ENCODE measurements at places on chromosomes 1 and 21.

- peak; percentile 56 for DNase-seq
Observed at GRCh38 chr21:26169061-26169610, 1.4 kb downstream of the APP start.

DNA sequence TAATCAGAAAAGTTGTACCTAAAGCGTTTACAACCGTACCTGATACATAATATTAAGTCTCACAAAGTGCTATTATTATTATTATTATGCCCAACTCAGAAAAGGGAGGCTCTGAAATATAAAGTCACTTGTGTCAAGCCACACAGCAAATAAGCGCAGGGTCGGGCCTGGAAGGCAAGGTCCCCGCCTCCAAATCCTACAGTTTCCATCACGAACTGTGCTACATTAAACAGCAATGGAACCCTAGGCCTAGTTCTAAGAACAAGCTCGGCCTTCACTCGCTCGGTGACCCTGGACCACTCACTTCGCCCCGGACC lies 549 bp downstream of the PARS2 start:
- peak; percentile 38 for DNase-seq

GRCh38 chr21:21682172-21682571 lies 684.0 kb downstream of the NCAM2 start:
- DNase-seq, result no peak

DNA sequence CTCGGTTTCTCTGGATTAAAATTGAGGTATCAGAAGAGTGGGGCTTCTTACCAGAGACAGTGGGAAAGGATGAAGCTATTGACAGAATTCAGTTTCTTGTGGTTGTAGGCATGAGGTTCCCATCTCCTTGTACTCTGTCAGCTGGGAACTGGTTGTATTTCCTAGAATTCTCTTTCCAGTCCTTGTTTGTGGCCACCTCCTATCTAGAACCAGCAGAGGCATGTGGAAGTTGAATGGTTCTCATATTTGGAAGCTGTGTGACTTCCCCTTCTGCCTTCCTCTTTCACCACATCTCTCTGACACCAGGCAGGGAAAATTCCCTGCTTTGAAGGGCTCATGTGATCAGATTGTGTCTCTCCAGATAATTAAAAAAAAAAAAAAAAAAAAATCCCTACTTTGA lies 457.7 kb upstream of the ADAMTS5 start:
- no peak for DNase-seq

- no peak for DNase-seq
Observed at GRCh38 chr1:84000954-84001495, 2.1 kb upstream of the TTLL7 start.

DNA sequence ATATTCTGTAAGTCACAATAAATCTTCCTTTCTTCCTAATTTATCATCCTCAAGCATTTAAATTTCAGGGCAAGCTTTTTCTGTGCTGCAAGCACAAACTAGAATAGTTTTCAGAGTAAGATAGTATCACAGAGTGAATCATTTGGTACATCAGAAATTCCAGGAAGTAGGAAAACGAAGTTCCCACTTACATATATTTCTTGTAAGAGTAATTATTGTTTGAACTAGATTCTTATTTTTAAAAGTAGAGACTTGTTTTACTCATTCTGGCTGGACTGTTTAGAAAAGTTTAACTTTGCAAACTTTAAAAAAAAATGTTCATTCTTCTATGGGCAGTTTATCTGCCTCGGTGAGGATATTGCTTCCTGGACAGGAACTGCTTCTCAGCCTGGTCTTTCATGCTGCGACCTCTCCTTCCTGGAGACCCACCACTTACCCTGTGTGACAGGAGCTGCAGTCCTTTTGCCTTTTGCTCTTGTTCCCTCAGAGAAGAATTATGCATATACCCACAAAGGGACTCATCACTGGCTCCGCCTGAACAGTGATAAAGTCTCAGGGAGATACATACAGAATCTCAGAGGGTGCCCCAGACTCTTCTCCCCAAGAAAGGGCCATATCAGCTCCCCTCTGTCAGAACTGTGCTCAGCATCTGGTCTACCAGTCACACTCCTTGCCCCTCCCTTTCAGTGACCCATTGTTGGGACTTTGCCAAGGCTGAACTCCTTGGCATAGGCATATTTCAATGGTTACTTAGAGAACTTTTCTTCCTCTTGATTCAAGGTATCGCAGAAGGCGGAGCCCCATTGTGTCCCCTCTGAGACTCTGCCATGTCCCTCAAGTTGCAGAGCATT lies 102.7 kb upstream of the CD55 start:
- DNase-seq, result no peak

DNA sequence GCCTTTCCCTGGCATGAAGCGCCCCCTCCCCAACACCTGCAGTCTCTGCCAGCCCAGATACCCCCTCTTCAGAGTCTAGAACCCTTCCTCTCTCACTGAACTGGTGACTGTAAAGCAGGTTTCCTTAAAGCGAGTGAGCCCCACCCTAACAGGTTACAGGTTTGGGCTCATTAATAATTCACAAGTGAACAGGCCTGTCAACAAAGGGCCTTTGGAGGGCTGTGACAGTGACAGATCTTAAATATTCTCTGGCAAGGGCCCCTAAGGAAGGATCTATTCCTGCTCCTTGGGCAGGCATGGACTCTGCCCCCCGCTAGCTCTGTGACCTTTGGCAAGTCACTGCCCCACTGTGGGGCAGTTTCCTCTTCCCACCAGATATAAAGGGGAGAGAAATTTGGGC lies 5.6 kb upstream of the TTC39A start:
- no peak for DNase-seq

DNA sequence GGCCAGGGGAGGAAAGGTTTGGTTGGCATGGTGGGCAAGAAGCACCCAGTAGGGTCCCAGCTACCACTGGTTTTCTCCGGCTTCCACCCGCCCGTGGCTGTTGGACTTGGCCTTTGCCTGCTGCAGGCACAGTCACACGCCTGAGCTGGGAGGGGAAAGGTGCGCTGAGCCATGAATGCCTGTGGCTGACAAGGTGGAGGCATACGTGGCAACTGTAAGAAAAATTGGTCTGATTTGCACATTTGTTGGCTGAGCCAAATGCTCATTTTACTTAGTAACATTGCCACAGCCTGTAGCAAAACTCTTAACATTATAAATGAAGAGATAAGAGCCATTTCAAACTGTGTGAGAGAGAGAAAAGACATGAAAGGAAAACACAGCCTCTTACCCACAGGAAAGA lies 191.6 kb downstream of the PTPRC start:
- no peak for DNase-seq

DNA sequence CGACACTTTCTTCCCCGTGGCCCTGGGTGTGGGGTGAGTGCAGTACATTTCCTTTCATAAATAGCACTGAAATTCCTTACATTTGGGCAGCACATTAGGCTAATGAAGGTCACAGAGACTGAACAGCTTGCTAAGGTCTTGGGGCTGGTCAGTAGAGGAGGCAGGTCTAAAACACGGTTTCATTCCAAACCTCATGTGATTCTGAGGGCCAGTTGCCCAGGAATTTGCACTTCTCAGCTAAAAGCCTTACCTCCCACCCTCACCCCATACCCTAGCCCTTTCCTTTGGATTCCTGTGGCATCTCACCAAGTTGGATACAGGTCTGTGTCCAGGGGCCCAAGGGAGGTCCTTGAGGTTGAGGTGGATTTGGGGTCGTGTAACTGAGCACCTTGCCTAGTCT lies 147.8 kb upstream of the CD34 start:
- DNase-seq, result no peak
